ENCODE measurements at places on chromosomes 16 and 17.

GRCh38 chr17:57033296-57033695 is 51.8 kb upstream of the AKAP1 start:
- DNase-seq: no peak

DNA sequence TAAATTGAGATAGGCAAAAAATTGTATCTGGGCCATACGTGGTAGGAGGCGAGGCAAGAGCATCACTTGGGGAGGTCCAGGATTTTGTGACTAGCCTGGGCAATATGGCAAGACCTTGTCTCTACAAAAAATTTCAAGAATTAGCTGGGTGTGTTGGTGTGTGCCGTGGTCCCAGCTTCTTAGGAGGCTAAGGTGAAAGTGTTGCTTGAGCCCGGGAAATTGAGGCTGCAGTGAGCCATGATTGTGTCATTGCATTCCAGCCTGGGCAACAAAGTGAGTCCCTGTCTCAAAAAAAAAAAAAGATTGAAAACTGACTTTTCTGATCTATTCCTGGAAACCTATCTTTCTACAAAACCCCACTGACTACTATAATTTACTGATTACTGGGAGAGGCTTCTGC is 26.7 kb downstream of the CDK12 start:
- DNase-seq: no peak

- no peak for DNase-seq
Observed at GRCh38 chr17:59333836-59334235, 2.4 kb downstream of the YPEL2 start.

DNA sequence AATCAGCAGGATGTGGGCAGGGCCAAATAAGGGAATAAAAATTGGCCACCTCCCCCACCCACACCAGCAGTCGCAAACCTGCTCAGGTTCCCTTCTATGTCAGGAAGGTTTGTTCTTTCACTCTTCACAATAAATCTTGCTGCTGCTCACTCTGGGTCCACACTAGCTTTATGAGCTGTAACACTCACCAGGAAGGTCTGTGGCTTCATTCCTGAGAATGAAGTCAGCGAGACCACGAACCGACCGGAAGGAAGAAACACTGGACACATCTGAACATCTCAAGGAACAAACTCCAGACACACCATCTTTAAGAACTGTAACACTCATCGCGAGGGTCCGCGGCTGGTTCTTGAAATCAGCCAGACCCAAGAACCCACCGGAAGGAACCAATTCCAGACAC is 115.5 kb upstream of the TBX2 start:
- DNase-seq: no peak

DNA sequence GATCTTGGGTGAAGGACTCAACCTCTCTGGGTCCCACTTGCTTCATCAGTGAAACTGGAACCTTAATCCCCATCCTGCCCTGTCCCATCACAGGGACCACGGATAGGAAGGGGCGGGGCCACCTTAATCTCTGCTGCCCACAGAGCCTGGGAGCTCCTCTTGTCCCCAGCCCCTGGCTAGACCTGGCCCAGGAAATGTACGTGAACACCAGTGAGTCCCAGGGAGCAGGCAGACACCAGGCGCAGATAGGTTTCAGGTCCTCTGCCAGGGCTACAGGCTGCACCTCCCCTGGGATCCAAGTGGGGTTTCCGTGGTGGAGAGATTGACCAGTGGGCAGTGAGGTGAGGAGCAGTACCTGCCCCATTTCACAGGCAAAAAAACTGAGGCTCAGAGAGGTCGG is 21.0 kb downstream of the RAB11FIP4 start:
- no peak for DNase-seq
